ENCODE measurements at places on chromosomes 2 and 18. TPM values are rescaled to one million over a fixed set of nuclear protein-coding genes. Genes with fewer than 3 reads are reported as not detected.

Gene SKA1
- 8.0 TPM for total RNA-seq

Gene CDK15
- total RNA-seq = 0.12 TPM

Gene CHRNG
- not detected for total RNA-seq

Gene G6PC2
- not detected for total RNA-seq

Gene LYPD6B
- total RNA-seq = not detected

Gene PREPL
- total RNA-seq = 89.9 TPM

Gene MFSD2B
- under 0.01 TPM for total RNA-seq

Gene RAB27B
- 5.0 TPM for total RNA-seq

Gene DNER
- total RNA-seq = 0.37 TPM

Gene ANKRD30BL
- not detected for total RNA-seq

Gene UGT1A4
- total RNA-seq = not detected

Gene XIRP2
- total RNA-seq = not detected

Gene ONECUT2
- total RNA-seq = under 0.01 TPM

Gene RAX
- not detected for total RNA-seq

Gene HOXD12
- total RNA-seq = not detected

Gene IL18R1
- 0.75 TPM for total RNA-seq

Gene KCNG2
- not detected for total RNA-seq

Gene IL36RN
- not detected for total RNA-seq

Gene MERTK
- total RNA-seq = 4.9 TPM

Gene VWC2L
- total RNA-seq = under 0.01 TPM

Gene CAPN14
- 0.12 TPM for total RNA-seq

Gene SCN2A
- 2.4 TPM for total RNA-seq

Gene ZC3H15
- 63.0 TPM for total RNA-seq

Gene CKAP2L
- 9.1 TPM for total RNA-seq

Gene STARD6
- 0.53 TPM for total RNA-seq

Gene CYTIP
- total RNA-seq = 2.4 TPM

Gene SLC19A3
- 0.40 TPM for total RNA-seq

Gene MOGAT1
- not detected for total RNA-seq
